HCT116 (cell line): ENCODE measurements at places on chromosomes 5 and 9.

DNA sequence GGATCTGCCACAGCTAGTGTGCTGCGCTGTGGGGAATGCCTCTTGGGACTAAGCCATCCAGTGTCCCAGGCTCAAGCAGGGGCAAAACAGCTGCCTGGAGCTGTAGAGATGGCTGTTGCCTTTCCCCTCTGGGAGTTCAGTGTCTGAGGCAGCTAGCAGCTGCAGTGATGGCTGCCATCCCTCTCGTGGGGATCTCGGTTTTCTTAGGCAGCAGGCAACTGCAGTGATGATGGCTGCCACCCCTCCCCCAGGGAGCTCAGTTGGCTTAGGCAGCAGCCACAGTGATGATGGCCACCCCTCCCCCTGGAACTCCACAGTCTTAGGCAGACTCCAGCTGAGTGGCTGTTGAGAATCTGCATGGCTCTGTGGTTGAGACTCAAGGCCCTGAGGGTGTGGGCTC is 1389.2 kb upstream of the NUDT12 start:
- H3K4me3 ChIP-seq, result no peak overlapping the region
- no peaks in the 10 kb centered on the region for H3K27me3 ChIP-seq
- H3K36me3 ChIP-seq, result no peaks in the 10 kb centered on the region
- no peak overlapping the region for H3K27ac ChIP-seq
- no peak for DNase-seq
- no peaks in the 10 kb centered on the region for H3K4me1 ChIP-seq

GRCh38 chr5:22887566-22887965 is 34.4 kb upstream of the CDH12 start:
- no peak for DNase-seq
- no peaks in the 10 kb centered on the region for H3K4me1 ChIP-seq
- no peak overlapping the region for H3K4me3 ChIP-seq
- H3K27me3 ChIP-seq, result no peaks in the 10 kb centered on the region

GRCh38 chr5:158606233-158606632 is 493.5 kb downstream of the EBF1 start:
- H3K27me3 ChIP-seq, result peaks cover 6% of the 10 kb centered on the region; the same call in 1 of the 2 replicates
- DNase-seq, result no peak
- H3K4me1 ChIP-seq, result no peaks in the 10 kb centered on the region
- H3K4me3 ChIP-seq, result no peak overlapping the region
- no peaks in the 10 kb centered on the region for H3K36me3 ChIP-seq

DNA sequence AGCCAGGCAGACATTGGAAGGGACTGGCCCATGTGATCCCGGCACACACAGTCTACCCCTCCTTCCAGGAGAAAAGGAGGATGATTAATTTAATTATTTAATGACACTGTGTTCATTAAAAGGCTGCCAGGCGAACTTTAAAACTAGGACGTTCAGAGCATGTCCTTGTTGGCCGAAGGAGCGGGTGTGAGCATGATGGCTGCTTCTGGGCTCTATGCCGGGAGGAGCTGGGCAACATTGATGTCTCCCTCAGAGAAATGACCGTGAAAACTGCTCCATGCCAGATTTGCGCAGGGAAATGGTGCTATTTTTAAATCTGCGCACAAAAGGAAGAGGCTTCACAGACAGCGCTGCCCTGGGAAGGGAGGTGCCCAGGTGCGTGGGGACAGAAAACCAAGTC is 284.9 kb upstream of the IRX4 start:
- H3K27ac ChIP-seq, result no peak overlapping the region
- H3K4me3 ChIP-seq, result no peak overlapping the region
- no peaks in the 10 kb centered on the region for H3K36me3 ChIP-seq

- no peaks in the 10 kb centered on the region for H3K27me3 ChIP-seq
- no peak for DNase-seq
- H3K36me3 ChIP-seq, result no peaks in the 10 kb centered on the region; the same call in 1 of the 2 replicates
- H3K4me3 ChIP-seq, result no peak overlapping the region
Observed at GRCh38 chr9:93669958-93670207, 93.5 kb downstream of the PHF2 start.

DNA sequence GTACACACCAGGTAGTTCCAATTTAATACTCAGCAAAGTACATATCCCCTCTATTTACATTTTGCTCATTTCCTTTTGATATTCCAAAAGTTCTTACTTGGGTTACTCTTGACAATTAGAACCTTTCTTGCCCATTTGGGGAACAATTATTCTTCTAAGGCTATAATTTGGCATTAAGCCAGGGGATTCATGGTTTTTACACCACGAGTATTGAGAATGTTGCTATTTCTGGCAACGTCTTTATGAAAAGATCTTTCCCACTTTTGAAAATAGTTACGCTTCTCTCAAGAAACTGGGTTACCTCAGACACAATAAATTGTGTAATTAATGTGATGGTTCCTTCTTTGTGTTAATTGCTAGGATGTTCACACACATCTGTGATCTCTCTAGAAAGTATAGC is 11.5 kb upstream of the CAAP1 start:
- H3K36me3 ChIP-seq, result peaks cover 16% of the 10 kb centered on the region
- H3K27ac ChIP-seq, result no peak overlapping the region
- H3K27me3 ChIP-seq, result no peaks in the 10 kb centered on the region
- no peak for DNase-seq
- no peaks in the 10 kb centered on the region for H3K4me1 ChIP-seq

GRCh38 chr9:19283072-19283710 is 52.7 kb downstream of the DENND4C start:
- H3K4me3 ChIP-seq, result no peak overlapping the region
- H3K27ac ChIP-seq, result no peak overlapping the region
- peaks cover 8% of the 10 kb centered on the region for H3K4me1 ChIP-seq
- H3K27me3 ChIP-seq, result no peaks in the 10 kb centered on the region

DNA sequence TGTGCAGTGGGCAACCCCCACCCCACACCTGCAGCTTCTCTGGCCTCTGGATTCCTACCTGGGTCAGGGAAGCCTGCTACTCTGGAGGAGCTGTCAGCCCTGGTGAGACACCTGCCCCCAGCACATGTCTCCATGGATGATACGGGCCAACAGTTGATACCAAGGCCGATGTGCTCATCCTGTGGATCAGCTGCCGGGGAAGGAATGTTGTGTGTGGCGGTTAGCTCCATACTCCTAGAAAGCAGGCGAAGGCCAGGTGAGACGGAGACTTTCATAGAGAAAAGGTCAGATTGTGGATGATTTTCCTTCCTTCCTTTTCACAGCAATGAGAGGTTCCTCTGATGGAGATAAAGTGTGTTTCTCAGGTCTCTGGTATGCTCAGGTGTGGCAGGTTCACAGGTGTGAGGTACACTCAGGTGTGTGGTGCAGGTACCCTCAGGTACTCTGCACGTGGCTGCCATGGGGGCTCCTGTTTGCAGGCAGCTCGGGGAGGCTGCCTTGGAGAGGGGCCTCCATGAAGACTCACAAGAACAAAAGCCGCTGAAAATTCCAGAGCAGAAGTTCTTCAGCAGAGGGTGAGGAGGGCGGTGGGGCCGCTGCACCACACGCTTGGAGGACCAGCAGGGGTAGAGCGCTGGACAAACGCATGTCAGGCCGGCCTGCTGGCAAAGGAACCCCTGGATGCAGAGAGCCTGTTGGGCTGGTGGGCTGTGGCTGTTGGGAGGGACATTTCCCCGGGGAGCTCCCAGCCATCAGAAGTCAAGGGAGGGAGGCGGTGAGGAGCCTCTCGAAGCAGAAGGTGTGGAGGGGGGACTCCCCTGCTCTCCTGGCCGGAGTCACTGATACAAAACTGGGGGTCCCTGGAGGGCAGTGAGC is 5.1 kb upstream of the AHRR start:
- H3K27me3 ChIP-seq, result no peaks in the 10 kb centered on the region
- H3K27ac ChIP-seq, result no peak overlapping the region
- DNase-seq, result no peak
- peaks cover 44% of the 10 kb centered on the region for H3K4me1 ChIP-seq

DNA sequence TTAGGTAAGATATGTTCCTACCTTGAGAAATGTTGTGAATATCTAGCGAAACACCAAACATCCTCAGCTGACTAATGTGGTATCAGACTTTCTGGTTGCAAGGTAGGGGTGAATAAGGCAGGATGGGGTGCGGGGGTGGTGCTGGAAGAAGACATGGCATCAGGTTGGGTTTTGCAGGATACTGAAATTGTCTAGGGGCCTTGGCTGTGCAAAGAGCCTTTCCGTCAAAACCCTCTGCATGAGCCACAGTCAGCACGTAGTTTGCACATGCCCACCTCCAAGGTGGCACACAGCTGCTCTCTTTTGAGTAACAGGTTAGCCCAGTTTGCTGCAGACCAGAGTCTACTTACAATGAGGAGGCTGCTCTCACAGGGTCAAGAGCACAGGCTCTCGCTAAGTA is 42.0 kb downstream of the SFXN1 start:
- H3K36me3 ChIP-seq, result peaks cover 60% of the 10 kb centered on the region
- no peak overlapping the region for H3K4me3 ChIP-seq
- DNase-seq, result no peak
- no peak overlapping the region for H3K27ac ChIP-seq
- H3K27me3 ChIP-seq, result no peaks in the 10 kb centered on the region
- H3K4me1 ChIP-seq, result peaks cover 16% of the 10 kb centered on the region
